ENCODE measurements at places on chromosomes 3 and 15. TPM values are rescaled to one million over a fixed set of nuclear protein-coding genes. Genes with fewer than 3 reads are reported as not detected.

Gene SIDT1
- total RNA-seq = 3.7 TPM

Gene KBTBD12
- total RNA-seq = 2.0 TPM

Gene ATP13A5
- total RNA-seq = 0.49 TPM

Gene MED12L
- 5.4 TPM for total RNA-seq

Gene HTR3E
- total RNA-seq = not detected

Gene MKRN2OS
- total RNA-seq = not detected

Gene AADACL2
- not detected for total RNA-seq

Gene C15orf62
- not detected for total RNA-seq

Gene CCR8
- total RNA-seq = not detected

Gene FBXO22
- 14.3 TPM for total RNA-seq

Gene PSMD2
- 207 TPM for total RNA-seq

Gene CNTN3
- total RNA-seq = 28.3 TPM

Gene CHCHD6
- total RNA-seq = 28.5 TPM

Gene SLC6A1
- 54.6 TPM for total RNA-seq

Gene C3orf22
- total RNA-seq = not detected

Gene TRPC1
- 102 TPM for total RNA-seq

Gene ASB14
- total RNA-seq = not detected

Gene GRK7
- 0.25 TPM for total RNA-seq

Gene ANKRD63
- total RNA-seq = 0.49 TPM

Gene MNS1
- total RNA-seq = 2.0 TPM

Gene FAM43A
- total RNA-seq = 2.5 TPM

Gene ITGB5
- 22.9 TPM for total RNA-seq

Gene TICRR
- total RNA-seq = 1.2 TPM

Gene FAM219B
- 41.3 TPM for total RNA-seq

Gene VGLL3
- 2.0 TPM for total RNA-seq

Gene KNG1
- not detected for total RNA-seq

Gene PBRM1
- 180 TPM for total RNA-seq

Gene MESP1
- 2.0 TPM for total RNA-seq
